Lower lobe of right lung (tissue), 2 donors: ENCODE measurements at places on chromosomes 7 and 10. TPM values are rescaled to one million over a fixed set of nuclear protein-coding genes. Genes with fewer than 3 reads are reported as not detected.

- no peak for DNase-seq
These were observed 197.7 kb upstream of the GRB10 start for GRCh38 chr7:50980411-50980810.

GRCh38 chr7:24826662-24827020 lies 69.4 kb upstream of the GSDME start:
- no peak for DNase-seq

DNA sequence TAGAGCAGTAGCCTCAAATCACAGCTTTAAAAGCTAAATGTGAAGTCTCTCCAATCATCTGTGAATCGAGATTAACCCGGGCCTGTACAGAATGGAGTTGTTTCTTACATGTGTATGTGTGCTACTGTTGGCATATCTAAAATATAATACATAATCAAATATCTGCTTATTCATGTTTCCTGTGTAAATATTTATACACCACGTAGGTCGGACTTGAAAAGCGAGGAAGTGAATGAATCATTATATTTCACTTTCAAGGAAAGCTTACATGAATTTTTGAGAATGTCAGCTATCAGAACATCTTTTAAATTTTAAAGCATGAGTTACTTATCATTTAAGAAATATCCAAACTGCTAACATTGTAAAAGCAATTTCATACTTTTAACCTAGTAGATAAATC lies 233.3 kb downstream of the SLC25A13 start:
- no peak for DNase-seq

DNA sequence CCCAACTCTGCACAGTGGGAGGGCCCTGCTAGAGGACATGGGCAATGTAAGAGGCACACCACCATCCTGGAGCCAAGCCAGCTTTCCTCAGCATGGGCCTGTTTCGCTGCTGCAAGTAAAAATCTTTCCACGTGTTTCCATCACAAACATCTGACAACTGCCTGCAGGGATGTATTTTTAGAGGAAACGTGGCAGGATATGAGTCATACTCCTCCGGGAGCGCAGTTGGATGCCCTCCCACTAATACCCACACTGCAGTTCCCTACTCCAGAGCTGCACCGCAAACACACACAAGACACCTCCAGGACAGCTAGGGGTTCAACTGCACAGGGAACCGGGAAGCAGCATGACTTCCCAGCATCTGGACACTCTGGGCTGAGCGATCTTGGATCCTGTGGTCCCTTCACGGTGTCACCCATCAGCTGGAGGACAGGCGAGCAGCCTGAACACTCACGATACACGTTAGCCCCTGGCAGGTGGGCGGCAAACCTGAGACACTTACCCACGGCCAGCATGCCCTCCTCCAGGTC lies 26.1 kb downstream of the PLAC9 start:
- DNase-seq: peak; percentile 75

Gene LANCL2
- 5.7 TPM for total RNA-seq

DNA sequence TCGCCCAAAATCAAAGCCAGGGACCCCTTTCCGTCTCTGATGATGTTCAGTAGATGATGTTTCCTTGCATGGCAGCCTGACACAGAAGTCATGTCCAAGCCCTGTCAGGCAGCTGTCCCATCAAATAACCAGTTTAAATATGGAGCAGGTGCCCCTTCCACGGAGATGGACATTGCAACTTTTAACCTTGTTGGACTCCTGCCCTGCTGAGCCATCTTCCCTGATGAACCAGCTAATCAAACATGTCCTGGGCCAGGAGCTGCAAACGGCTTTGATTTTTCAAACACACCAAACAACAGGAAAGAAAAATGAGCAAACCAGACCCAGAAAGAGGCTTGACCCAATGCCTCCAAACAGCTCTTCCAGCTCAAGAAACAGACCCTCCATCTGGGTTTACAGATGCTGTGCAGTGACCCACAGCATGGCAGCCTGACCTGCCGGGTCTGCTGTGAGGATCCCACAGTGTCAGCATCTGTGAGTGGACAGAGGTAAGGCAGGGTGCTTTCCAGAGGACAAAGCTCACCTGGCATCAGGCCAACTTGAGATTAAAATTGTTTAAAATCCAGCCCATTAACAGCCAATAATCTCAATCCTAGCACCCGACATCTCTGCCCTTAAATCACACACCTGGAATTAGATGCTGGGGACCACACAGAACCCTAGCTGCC lies 372.6 kb downstream of the GRID1 start:
- no peak for DNase-seq

GRCh38 chr7:50826371-50827172 lies 43.9 kb upstream of the GRB10 start:
- no peak for DNase-seq
